ENCODE measurements at places on chromosomes 5 and 9.
A peak's percentile ranks its signal among the peaks of the same experiment; 100 is the strongest.

DNA sequence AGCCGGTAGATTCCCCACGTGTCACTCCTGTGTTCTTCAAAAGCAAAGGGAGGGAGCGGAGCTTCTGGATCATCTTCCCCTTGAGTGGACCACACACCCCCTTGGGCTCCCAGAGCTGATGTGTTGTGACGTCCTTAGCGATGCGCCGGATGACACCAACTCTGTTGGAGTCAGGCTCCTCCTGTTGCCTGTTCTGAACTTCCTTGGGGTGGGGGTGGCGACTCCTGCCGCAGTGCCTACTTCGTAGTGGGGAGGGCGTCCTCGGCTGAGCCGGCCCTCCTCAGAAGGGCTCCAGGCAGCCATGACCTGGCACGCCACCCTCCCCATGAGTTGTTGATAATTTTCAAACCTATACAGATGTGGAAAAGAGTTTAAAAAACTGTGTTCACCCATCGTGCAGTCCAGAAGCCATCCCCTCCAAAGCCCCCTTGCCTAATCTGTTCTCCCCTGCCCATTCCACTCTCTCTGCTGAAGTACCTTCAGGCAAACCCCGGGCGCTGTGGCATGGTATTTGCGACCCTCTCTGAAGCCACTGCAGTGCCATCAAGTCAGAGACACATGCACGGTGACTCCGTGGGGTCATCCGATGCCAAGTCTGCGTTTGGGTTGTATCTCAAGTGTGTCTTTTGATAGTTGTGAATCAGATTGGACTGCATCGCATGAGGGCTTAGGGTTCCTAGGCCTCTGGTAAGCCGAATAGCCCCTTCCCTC is 16.7 kb downstream of the EXOC3 start:
- no peak for DNase-seq

DNA sequence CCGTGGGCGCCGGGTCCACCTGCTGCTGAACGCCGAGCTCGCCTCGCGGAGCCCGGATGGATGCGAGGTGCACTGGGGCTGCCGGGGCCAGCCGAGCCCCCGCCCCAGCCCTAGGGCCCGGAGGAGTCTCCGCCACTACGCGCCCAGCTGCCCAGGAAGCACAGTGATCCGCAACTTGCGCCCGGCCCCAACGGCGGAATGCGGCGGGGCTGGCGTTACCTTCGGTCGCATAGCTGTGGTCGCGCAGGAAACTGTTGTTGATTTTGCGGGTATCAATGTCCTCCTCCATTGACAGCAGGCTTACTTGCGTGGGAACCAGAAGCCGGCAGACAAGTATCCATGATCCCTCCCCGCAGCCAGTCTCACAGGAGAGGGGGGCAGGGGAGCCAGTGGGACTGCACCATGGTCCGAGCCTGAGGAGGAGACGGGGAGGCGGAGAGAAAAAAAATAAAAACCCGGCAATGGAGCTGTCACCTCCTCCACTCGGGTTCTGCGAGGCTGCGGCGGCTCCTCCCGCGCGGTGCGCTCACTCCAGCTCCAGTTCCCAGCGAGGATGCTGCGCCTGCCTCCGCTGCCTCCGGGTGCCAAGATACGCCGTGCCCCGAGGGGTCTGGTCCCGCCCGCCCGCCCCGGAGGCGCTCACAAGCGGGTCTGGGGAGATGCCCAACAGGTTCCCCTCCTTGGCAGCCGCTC is 628 bp downstream of the PPP2R2B start:
- DNase-seq, result no peak

DNA sequence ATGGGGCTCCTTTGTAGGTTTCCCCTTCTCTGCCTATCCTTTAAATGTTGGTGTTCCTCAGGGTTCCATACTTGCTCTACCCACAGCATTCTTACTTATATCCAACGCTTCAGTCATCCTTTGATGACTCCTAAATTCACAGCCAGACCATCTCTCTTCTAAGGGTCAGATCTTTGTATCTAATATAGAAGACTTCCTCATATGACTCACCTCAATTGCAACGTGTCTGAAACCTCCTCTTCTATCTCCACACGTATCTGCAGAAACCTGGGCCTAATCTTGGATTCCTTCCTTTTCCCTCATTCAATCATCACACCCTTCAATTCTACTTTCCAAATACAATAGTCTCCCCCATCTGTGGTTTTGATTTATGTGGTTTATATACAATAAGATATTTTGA is 68.3 kb downstream of the HMGCR start:
- no peak for DNase-seq

DNA sequence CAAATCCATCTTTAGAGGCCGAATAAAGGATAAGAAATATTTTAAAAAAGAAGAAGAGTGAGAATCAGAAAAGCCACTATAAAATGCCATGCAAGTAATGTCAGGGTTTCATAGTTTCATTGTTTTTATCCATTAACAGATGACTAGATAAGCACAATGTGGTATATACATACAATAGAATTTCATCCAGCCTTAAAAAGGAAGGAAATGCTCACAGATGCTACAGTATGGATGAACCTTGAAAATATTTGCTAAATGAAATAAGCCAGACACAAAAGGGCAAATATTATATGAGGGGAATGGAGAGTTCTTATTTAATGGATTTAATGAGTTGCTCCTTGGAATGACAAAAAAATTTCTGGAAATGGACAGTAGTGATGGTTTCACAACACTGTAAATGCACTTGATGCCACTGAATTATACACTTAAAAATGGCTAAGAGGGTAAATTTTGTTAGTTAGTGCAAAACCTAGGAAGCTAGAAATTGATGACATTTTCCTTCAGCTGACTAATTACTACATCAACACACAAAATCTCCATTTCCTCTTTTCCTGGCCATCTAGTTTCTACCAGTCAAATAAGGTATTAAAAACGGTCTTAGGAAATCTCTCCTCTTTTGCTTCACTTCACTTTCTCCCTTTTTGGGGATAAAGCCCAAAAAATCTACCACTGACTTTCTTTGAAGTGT is 86.6 kb downstream of the GNA14 start:
- DNase-seq, result no peak

GRCh38 chr5:128671943-128672342 is 133.9 kb upstream of the FBN2 start:
- no peak for DNase-seq

- DNase-seq, result no peak
Observed at GRCh38 chr5:55582256-55582655, 47.5 kb upstream of the PLPP1 start.

- no peak for DNase-seq
Observed at GRCh38 chr5:172692981-172693380, 51.9 kb downstream of the NEURL1B start.

DNA sequence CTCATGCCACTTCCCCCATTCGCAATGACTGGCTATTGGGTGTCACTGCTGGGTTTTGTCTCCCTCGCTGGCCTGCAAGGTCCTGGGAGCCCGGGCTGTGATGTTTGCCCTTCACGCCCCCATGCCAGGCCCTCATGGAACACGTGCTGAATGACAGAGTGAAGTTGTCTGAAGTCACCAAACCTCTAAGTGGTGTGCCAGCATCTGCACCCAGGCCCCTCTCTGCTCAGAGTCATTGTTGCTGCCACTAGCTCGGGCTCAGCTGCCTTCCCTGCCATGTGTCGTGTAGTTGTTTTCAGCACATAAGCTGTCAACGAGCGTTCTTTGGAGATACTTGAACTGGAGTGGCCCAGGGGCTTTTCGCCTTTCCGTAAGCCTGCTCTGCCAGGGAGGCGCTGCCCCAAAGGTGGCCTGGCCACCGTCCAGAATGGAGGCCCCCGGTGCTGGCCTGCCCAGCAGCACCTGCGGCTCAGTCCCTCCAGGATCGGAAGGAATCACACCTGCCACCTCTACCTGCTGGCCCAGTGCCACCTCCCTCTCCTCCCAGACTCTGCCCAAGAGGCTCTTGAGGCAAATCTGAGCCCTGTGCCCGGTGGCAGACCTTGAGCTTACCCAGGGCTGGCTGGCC is 250.1 kb downstream of the PBX3 start:
- DNase-seq, result peak; percentile 73

DNA sequence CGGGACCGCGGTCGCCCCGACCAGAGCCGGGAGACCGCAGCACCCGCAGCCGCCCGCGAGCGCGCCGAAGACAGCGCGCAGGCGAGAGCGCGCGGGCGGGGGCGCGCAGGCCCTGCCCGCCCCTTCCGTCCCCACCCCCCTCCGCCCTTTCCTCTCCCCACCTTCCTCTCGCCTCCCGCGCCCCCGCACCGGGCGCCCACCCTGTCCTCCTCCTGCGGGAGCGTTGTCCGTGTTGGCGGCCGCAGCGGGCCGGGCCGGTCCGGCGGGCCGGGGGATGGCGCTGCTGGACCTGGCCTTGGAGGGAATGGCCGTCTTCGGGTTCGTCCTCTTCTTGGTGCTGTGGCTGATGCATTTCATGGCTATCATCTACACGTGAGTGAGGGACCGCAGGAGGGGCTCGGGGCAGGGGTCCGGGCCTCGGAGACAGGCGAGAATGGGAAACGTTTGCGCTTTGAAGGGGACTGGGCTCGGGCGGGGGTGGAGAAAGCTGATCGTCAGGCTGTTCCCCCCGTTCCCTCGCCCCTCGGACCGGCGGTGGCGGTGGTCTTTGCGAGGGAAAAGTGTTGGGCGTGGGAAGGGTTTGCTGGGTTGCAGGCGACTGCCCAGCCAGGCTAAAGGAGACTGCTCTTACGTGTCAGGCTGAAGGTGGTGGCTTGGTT is 457 bp downstream of the UGCG start:
- DNase-seq, result no peak

- DNase-seq, result no peak
Observed at GRCh38 chr5:74567411-74567995, 73.0 kb downstream of the ENC1 start.

- DNase-seq, result no peak
Observed at GRCh38 chr5:153276151-153276550, 214.3 kb upstream of the GRIA1 start.

GRCh38 chr5:172910828-172911627 is 48.2 kb upstream of the RPL26L1 start:
- DNase-seq, result no peak

DNA sequence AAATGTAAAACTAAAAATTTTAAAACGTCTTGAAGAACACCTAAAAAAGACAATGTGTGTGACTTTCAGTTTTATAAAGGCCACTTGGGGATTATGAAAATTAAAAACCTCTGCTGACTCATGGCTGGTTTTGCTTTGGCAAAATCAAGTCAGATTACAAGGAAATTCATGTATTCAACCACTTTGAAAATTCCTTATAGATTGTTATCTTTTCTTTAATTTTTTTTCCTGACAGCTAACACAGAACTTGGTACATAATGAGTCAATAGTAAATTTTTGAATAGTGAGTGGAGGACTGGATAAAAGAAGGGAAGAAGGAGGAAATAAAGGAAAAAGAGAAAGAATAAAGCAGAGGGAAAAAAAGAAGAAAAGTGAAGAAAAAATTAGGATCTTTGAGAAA is 1774.7 kb upstream of the ACO1 start:
- no peak for DNase-seq

DNA sequence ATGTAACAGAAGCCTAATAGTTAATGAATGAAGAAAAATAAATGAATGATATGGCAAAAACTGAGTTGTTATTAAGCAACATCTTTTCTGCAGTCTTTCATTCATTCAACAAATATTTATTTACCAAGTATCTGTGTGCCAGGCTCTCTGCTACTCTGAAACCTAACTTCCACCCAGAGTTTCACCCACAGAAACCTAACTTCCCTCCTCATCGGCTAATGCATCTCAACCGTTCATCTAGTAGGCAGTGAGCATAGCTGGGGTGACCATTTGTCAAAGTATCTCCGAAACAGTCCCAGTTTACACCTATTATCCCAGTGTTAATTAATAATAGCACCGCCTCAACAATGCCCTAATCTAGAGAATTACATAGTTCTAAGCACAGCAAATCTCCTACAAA is 1.5 kb downstream of the TTC39B start:
- no peak for DNase-seq

GRCh38 chr9:129568560-129569501 is 52.1 kb downstream of the C9orf50 start:
- no peak for DNase-seq

DNA sequence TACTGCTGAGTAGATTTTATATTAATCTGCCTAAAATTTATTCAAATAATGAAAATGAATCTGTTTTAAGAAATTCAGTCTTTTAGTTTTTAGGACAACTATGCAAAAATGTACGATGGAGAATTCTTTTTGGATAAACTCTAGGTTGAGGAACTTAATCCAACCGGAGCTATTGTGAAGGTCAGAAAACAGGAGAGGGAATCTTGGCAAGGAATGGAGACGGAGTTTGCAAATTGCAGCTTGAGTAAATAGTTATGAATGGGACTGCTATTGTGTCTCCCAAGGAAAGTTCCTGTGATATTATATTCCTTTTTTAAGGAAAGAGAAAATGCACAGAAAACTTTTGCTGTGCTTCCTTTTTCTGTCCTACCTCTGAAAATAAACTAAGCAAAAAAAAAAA is 67.9 kb downstream of the IQGAP2 start:
- DNase-seq, result no peak

DNA sequence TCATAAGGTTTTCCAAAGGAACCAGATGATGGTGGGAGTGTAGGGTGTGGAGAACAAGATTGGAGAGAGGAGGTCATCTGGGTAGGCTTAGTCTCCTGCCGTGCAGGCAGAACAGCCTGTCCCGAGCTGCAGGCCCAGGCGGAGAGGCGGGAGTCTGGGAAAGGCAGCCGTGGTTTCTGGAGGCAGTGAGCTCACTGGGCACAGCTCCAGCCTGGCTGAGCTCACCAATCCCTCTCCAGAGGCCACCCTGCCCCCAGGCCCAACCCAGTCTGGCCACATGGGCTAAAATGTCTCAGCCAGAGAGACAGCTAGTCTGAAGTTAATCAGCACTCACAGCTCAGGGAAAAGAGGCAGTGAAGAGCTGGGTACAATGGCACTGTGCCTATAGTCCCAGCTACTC is 12.3 kb downstream of the P4HA2 start:
- DNase-seq, result no peak

DNA sequence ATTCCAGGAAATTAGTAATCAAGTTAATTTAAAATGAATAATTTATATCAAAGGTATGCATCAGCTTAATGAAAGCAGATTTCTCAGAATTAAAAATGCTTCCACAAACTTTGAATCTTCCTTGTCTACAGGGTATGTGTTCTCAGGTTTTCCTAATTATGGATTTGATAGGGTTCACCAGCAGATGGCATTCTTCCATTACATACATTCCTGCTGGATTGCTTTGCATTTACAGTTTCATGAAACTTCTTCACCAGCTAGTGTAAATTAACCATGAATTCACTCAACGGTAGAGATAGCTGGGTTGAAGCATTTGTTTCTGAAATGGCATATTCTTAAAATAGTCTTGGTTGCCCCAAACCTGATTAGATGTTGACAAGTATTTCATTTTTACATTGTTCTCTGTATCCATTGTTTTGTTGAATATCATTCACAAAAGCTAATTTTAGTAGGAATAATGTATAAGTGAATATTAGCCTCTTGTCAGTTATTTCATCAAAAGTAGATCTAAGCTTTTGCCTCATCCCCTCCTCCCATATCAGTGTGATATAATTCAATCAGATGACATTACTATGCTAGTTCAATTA is 68.7 kb upstream of the WDR41 start:
- no peak for DNase-seq
